NCI-H446 treated with DMSO at 0.1 percent for 48 hours (cell line): ENCODE measurements at places on chromosomes 7 and 10.

DNA sequence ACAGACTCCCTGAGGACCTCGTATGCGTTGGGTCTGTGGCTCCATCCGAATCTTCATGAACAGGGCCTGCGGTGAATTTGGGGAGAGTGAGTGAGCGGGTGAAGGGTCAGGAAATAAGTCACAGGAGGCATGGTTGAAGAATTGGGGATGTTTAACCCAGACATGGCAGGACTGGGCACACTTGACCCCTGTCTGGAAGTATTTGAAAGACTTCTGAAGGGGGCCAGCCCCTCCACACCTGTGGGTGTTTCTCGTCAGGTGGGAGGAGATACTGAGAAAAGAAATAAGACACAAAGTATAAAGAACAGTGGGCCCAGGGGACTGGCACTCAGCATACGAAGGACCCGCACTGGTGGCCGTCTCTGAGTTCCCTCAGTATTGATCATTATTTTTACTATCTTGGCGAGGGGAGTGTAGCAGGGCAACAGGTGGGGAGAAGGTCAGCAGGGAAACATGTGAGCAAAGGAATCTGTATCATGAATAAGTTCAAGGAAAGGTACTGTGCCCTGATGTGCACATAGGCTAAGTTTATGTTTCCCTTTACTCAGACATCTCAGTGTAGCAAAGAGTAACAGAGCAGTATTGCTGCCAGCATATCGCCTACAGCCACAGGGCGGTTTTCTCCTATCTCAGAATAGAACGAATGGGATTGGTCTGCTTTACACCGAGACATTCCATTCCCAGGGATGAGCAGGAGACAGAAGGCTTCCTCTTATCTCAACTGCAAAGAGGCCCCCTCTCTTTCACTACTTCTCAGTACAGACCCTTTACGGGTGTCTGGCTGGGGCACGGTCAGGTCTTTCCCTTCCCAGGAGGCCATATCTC lies 38.2 kb upstream of the PFKFB3 start:
- DNase-seq = no peak

DNA sequence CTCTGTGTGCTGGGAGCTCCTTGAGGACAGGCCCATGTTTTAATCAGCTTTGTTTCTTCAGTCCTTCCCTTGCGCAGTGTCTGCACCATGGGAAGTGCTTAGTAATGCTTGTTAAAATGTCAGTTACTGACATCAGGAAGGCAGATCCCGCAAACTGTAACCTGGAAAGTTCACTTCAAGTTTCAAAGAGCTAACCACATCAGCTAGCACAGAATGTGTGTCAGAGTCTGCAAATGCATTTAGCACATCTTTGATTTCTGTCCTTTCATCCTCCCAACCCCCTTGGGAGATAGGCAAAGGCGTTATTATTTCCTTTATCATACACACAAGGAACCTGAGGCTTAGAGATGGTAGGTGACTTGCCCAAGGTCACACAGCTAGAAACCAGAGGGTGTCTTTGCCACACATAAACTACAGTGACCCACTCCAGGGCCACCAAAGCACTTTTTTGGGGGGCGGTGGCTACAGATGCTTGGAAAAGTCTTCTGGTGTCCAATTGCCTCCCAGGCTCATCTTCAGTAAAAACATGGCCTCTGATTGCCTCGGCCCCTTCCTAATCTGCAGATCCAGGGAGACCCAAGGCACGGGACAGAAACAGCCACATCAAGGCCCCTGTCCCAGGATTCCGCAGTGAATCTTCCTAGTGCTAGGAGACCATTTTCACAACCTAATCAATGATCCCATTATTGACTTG lies 116.2 kb upstream of the GPR26 start:
- no peak for DNase-seq

DNA sequence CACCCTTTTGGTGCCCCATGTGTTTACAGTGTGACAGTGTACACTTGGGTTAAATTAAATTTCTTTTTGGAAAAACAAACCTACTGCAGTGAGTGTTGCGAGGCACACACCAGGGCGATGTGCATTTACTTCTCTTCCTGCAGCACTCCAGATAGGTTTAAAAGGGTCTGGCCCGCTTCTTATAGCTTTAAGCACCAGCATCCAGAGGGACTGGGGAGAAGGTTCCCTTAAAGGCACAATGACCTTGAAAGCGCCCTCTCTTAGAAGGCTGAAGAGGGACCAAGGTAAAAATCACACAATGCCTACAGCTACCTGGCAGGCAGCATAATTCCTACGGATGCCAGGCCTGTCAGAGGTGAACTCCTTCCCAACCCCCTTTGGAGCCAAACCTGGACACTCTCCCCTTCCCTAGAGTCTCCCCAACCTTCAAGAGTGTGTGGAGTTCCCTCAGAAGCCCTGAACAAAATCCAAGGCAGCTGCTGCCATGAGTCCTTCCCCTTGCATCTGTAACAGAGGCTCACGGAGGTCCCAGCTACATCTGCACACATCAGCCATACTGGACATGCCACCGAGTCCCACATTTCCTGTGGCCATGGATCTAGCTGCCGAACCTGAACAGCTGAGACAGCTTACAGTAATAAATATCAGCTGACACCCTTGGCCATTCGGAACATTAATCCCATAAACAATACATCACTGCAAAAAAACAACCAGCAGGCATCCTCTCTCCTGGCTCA lies 33.2 kb downstream of the TRIM8 start:
- DNase-seq = no peak

DNA sequence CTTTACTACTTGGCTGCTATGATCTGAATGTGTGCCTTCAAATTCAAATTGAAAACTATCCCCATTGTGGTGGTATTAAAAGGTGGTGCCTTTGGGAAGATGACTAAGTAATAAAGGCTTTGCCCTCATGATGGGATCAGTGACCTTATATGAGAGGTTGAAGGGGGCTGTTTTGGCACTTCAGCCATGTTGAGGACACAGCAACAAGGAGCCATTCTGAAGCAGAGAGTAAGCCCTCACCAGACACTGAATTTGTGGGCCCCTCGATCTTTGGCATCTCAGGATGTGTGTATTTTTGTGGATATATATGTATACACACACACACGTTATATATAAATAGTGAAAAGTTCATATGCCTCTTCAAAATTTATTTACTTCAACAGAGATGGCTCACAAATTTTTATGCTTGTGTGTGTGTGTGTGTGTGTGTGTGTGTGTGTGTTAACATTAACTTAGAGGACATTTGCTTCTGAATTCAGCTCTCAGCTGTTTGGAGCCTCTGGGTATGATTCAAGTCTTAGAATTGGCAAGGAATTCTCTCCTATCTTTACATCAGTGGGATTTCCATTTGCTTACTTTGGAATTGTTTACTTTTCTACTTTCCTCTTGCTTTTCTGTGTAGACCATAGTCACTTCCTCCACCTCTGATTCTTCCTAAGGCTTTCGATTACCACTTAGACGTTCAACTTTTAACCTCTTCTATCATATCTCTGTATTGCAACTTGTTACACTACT lies 66.6 kb downstream of the MAGI2 start:
- DNase-seq = no peak

DNA sequence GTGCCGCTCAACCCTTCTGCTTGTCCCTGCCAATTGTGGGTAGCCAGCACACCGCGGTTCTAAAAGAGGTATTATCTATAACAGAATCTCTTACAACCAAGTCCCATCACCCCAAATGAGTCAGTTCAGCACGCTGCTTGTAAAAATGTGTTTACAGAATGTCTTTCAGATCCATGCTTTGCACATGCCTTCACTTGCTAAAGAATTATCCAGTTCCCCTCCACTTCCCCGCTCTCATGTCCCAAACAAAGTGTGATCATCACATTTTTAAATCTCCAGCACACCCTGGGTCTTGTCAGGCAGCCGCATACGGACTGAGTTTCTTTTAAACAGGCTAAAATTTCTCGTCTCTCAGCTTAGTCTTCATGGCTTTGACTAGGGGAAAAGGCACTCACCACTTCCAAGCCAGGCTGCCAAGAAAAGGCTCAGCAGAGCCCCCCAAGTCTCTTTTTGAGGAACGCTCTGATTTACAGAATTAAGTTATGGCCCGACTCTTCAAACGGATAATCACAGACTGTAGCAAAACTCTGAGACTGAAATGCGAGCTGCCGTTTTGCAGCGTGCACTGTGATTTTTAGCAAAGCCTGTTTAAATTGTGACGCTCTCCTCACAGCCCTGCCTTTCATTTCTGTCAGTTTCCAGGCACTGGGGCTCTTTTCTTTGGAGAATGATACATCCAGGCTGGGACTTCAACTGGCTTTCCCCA lies 29.8 kb upstream of the FGFR2 start:
- DNase-seq = no peak

DNA sequence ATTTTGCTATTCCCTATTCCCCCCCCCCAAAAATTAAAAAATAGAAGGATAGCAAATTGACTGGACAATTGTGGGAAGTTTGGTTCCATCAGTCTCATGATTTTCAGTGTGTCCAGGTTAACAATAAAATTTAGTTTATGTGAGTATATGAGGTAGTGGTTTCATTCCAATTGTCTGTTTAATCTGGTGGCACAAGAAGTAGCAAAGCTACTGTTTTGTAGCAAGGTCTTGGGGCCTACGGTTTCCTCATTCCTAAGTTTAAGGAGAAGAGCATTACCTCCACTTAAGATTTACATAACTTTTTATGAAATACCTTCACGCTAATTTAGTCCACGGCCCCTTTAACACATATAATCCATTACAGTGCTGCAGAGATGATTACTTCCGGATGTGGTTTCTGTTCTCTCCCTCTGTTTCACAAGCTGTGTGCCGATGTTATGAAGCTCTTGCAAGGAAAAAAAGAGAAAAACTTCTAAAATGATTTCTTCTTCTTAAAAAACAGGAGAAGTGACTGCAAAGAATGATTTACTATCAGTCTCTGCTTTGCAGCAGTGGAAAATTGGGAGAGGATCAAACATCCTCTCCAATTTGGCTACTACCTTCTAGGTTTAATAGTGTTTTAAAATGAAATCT lies 32.7 kb upstream of the NPVF start:
- no peak for DNase-seq

- no peak for DNase-seq
These were observed 34.7 kb downstream of the PTPN12 start for GRCh38 chr7:77571801-77572200.

- DNase-seq = no peak
These were observed 57.5 kb upstream of the PPP1R3C start for GRCh38 chr10:91690412-91690811.

- DNase-seq = no peak
These were observed 4.1 kb downstream of the CPA1 start for GRCh38 chr7:130384371-130384801.

DNA sequence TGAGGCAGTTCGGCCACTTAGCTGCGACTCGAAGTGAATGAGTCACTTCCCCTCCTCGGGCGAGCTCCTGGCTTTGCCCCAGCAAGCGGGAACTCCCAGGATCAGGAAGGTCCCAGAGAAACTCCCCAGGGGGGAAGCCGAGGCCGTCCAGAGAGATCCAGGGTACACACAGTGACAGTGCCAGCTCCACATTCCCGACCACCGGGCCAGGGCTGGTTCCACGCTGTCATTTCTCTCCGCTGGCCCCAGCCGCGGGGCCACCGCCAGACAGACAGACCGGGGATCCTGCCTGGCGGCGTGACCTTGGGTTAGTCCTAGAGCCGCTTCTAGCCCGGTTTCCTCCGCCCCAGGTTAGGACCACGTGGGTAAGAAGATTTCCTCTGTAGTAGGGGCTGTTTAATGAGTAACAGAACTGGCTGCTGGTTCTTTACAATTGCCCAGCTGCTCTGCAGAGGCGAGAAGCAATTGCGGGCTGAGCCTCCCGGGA lies 463 bp upstream of the UPP1 start:
- DNase-seq = no peak

DNA sequence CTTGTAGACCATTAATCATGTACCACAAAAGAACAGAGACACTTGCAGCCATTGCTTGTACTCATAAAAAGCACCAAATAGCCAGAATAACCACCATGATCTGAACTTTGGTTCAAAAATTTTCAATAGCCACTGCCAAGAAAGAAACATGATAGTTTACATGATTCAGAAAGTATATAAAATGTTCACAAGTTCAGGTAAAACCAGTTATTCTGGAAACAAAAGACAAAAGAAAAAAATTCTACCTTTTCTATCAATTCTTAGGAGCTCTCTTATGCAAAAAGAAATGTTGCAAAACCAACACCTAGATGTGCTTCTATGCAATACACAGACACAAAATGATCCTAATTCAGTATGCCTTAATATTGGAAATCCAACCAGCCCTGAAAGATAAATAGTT lies 108.7 kb downstream of the PCLO start:
- no peak for DNase-seq

DNA sequence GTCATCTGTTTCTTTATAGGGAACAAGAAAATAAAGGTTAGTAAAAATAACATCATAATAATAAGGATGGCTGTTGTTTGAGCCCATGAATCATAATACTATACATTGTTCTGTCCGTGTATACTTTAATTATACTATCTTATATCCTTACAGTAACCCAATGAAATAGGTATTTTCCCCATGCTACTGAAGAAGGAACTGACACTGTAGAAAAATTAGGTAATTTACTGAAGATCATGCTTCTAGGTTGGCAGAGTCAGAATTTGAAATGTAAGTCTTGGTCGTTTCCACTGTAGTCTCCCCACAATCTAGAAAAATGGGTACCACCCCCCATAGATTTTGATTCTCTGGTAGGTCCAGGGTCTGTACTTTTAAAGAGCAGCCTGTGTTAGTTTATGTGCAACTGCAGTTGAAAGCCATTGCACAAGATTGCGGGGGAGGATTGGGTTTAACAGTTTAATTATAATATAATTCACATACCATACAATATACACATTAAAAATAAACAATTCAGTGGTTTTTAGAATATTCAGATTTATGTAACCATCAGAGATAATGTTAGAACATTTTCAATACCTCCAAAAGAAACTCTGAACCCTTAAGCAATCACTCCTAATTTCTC lies 47.7 kb downstream of the SHOC2 start:
- DNase-seq = no peak

DNA sequence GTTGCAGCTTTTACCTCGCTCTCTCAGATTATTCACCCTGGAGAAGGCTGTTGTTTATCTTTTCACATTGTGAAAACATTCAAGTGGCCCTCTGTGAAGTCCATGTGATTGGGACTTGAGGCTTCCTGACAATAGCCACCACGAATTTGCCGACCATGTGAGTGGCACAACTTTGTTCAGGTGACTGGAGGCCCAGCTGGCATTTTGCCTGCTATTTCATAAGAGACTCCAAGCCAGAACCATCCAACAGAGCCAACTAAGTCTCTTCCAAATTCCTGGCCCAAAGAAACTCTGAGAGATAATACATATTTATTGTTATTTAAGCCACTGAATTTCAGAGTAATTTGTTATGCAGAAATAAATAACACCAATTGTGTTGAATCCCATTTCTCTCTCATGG lies 38.2 kb upstream of the CCSER2 start:
- DNase-seq = no peak

DNA sequence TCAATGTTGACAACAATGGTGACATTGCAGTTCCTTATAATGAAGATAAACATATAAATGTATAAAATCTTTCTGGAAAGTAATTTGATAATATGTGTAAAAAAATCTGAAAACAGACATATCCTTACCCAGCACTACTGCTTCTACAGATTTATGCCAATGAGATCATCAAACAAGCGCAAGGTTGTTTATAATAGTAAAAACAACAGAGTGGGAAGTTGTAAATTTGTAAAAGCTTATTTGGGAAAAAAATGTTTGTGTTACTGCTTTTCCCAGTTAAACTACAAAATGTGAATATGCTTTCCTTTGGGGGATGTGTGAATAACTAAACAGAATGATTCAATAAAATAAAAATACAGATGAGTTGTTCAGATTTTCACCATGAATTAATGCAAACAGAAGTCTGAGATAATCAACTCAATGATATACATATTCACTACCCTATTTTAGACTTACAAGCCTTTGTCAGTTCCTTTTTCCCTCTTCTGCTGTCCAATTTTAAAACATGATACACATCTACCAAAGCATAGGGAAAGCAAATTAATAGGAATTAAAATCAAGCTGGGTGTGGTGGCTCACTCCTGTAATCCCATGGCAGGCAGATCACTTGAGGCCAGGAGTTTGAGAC lies 82.1 kb downstream of the USP6NL start:
- DNase-seq = no peak
